ENCODE measurements at places on chromosomes 5 and 9. TPM values are rescaled to one million over a fixed set of nuclear protein-coding genes. Genes with fewer than 3 reads are reported as not detected.

Gene IL9
- not detected for total RNA-seq

Gene C9
- not detected for total RNA-seq

Gene BHMT
- total RNA-seq, result not detected

Gene SEMA5A
- not detected for total RNA-seq

Gene SURF1
- 41.8 TPM for total RNA-seq

Gene QRFP
- total RNA-seq, result not detected

Gene TMEM252
- total RNA-seq, result not detected

Gene RNF208
- total RNA-seq, result 2.0 TPM

Gene PCDHB5
- total RNA-seq, result 1.8 TPM

Gene SHISAL2B
- total RNA-seq, result not detected

Gene CARD9
- total RNA-seq, result 0.95 TPM

Gene C9orf153
- not detected for total RNA-seq

Gene ZFP37
- total RNA-seq, result 1.8 TPM

Gene JAK2
- total RNA-seq, result 1.2 TPM

Gene NR2F1-AS1
- total RNA-seq, result 4.0 TPM

Gene LCN12
- 0.81 TPM for total RNA-seq

Gene WHRN
- total RNA-seq, result 8.1 TPM

Gene SLC6A7
- total RNA-seq, result not detected

Gene CCL21
- not detected for total RNA-seq

Gene HOMER1
- 5.3 TPM for total RNA-seq

Gene PCDHA1
- total RNA-seq, result 0.20 TPM

Gene TYRP1
- total RNA-seq, result not detected

Gene CDX1
- total RNA-seq, result not detected
